GM03348 (cell line): ENCODE measurements at places on chromosomes 4 and X.

- DNase-seq = peak; percentile 76
These were observed 24.0 kb upstream of the MTHFD2L start for GRCh38 chr4:74133786-74134499.

- DNase-seq = no peak
These were observed 16.7 kb upstream of the ANKRD17 start for GRCh38 chr4:73275318-73275654.

GRCh38 chrX:96929036-96929435, 45.3 kb downstream of the RPA4 start:
- no peak for DNase-seq

- no peak for DNase-seq
These were observed 15.2 kb downstream of the ADGRG2 start for GRCh38 chrX:19107035-19107434.

GRCh38 chrX:51332188-51332942, at the start of gene NUDT10:
NUDT10 (plus strand) TSS chrX:51332822; CDS start chrX:51332966, 144 bp downstream.
- peak; percentile 46 for DNase-seq

DNA sequence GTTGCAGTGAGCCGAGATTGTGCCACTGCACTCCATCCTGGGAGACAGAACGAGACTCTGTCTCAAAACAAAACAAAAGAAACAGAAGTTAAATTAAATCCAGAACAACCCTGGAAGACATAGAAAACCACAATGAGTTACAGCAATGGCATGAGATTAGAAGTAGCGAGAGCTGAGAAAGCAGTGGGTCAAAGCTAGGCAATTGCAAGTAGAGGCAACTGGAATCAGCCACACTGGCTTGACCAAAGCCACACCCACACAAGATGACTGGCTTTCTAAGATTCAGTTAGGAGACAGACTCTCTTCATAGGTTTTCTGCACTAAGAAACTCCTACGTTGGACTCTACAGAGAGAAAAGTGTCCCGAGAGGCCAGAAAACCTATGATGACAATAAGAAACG, 443.0 kb downstream of the GPM6A start:
- peak; percentile 33 for DNase-seq

- peak; percentile 9 for DNase-seq
These were observed 710.7 kb upstream of the FAM241A start for GRCh38 chr4:111434586-111434985.

- no peak for DNase-seq
These were observed 37.9 kb downstream of the RAP2C start for GRCh38 chrX:132181364-132181763.

- no peak for DNase-seq
These were observed 9.1 kb upstream of the TMSB15B start for GRCh38 chrX:103953353-103953752.

- no peak for DNase-seq
These were observed 6.5 kb downstream of the DMD start for GRCh38 chrX:33204889-33205288.

GRCh38 chr4:18608908-18609533, 587.5 kb upstream of the LCORL start:
- no peak for DNase-seq

DNA sequence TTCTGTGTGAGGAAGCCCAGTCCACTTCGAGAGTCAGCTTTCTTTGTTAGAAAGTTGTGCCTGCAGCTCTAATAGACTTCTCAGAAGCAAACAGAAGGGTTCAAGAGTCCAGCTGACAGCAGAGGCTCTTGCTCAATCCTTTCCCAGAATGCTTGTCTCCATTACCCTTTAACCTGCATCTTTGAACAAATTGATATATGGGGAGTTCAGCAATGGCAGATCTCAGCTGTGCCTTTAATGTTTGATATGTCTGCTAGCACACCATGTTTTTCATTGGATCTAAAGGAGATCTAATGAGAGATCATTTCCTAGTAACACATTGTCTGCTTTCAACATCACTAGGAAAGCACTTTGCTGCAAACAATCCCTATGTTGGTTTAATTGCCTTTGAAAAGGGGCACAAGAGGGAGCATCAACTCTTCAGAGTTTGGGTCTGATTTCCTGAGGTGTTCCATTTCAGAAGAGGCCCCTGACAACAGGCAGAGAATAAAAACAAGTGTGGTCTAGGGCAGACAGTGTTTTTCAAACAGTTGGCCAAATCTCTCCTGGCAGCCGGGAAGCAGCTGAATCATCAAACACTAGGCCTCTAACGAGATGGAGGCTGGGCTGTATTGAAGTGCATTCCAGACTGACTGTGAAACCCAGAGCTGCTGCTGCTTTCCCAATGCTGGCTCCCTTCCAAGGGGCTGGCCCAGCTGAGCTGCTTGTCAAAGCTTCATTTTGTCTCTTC, 55.5 kb downstream of the LUZP4 start:
- peak; percentile 81 for DNase-seq

GRCh38 chrX:39613997-39614679, 483.6 kb downstream of the BCOR start:
- no peak for DNase-seq

- DNase-seq = no peak
These were observed 13.3 kb downstream of the ACOX3 start for GRCh38 chr4:8427262-8427661.

DNA sequence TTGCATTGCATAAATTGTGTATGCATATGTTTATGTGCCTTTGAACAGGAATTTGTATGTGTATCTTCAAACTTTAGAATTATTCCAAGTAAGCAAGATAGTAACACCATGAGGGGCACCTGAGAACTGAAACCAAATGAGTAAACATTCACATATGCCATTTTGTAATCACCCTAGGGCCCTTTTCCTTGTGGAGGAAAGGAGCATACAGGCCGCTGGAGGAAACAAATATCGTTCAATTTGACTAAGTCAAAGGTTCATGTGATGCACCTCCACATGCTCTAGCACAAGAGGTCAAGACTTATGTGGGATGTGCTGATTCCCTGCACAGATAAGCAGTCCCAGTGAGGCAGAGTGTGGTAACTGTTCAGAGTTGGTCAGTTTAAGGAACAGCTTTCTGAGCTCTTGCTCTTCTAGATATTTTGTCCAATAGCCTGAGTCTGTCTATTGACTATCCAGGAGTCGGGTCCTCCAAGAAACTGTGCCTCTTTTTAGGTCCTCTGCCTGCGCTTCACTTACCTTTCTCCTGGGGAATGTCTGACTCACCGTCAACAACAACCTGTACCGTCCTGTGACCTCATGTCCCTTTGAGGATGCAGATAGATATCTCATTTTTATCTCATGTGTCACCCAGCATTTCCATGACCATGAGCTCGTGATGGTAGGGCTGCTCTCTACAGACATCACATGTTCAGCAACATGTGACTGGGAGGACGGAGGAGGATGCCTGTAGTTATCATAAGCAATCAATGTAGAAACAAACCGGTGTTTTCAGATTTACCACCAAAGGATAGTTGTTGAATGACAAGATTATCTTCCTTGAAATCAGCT, 196.9 kb downstream of the NWD2 start:
- DNase-seq = no peak

- DNase-seq = no peak
These were observed 9.5 kb downstream of the UBQLN2 start for GRCh38 chrX:56572975-56573374.

DNA sequence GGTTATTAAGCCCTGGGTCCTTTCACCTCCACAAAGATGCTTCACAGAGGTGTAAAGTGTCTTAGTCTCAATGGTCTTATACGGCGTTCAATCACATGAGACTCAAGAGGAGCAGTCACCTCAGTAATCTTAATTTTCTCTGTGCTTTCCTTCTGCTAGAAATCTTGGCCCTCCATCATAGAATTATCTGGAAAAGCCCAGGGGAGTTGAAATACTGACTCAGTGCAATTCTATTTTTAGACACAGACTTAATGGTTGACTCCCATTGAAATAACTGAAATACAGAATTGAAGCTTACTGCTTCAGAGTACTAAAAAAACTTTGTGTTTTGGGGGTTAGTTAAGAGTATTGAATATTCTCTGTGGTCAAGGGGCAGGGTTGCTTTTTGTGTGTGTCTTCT, 94.5 kb upstream of the IL15 start:
- peak; percentile 53 for DNase-seq

- no peak for DNase-seq
These were observed 51.5 kb upstream of the TBC1D9 start for GRCh38 chr4:140807491-140808252.

DNA sequence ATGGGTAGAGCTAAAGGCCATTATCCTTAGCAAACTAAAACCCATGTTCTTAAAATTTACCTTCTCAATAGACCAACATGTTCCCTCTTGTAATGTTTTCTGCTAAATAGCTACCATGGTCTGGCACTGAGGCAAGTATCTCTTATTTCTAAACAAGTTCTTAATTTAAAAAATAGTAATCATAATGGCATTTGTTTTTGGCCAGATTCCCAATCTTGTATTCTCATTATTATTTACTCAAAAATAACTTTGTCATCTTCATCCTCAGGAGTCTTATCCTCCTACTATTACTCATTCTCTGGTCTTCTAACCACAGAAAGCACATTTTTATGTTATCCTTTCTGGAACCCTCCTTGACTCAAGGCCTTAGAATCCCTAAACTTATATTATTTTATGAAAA, 931.2 kb downstream of the CCSER1 start:
- DNase-seq = no peak

DNA sequence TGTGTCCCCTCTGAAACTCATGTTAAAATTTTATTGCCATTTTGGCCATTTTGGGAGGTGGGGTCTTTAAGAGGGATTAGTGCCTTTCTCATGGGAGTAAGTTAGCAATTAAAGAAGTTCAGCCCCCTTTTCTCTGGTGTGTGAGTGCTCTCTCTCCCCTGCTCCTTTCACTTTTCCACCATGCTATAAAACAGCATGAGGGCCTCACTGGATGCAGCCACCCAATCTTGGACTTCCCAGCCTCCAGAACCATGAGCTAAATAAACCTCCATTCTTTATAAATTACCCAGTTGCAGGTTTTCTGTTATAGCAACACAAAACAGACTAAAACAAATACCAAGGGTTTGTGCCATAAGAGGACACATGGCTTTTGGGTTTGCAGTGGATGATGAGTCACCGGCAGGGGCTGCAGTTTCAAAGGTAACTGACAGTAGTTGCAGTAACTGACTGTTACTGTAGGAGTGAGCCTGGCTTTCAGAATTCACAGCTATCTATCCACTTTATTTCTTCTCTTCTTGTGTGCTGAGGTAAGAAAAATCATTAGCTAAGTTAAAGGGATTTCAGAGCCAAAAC, 121.5 kb downstream of the PPEF1 start:
- no peak for DNase-seq

DNA sequence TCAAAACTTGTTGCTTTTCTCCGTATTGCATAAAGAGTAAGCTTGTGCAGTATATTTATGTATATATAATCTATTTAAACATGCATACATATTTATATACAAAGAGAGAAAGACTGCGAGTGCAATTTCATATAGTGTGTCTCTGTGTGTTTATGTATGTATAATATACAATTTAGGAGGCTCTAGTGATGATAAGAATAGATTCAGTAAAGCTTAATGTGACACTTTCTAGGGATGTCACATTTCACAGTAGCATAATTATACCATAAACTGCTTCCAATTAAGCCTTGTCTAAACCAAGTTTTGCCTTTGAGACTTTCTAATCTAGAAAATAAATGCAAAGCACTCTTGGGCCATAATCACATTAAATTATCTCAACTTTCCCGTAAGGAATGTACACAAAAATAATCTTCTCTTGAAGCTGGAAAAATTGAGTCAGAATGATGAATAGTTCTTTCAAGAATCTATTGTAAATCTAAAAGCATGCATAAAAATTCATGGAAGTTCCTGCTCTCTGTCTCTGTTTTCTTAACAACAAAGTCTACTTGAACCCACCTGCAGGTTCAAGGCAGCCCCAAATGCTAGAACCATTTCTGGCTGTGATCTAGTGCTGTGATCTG, 114.1 kb upstream of the NPY2R start:
- DNase-seq = no peak

- no peak for DNase-seq
These were observed 2108.9 kb upstream of the TENM3 start for GRCh38 chr4:180134091-180134866.

DNA sequence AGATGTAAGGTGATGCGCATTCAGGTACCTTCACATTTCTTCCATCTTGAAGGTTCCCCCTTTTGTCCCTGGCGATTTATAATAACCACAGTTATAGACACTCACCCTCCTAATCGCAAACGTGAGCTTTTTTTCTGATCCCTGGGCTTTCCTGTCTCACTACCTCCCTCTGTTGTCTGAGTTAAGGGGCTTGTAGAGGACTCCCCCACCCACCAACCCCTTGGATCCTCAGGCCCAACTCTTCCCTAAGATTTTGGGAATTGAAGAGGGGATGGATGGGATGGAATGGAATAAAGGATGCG, 1.4 kb downstream of the CNKSR2 start:
- no peak for DNase-seq

GRCh38 chr4:95283320-95283719, 265.5 kb downstream of the UNC5C start:
- DNase-seq = no peak

- no peak for DNase-seq
These were observed 502.0 kb downstream of the GBA3 start for GRCh38 chr4:23194751-23195150.

- no peak for DNase-seq
These were observed 169.4 kb downstream of the GLUD2 start for GRCh38 chrX:121216641-121217374.

- DNase-seq = no peak
These were observed 148.1 kb upstream of the GATB start for GRCh38 chr4:151908734-151909497.

DNA sequence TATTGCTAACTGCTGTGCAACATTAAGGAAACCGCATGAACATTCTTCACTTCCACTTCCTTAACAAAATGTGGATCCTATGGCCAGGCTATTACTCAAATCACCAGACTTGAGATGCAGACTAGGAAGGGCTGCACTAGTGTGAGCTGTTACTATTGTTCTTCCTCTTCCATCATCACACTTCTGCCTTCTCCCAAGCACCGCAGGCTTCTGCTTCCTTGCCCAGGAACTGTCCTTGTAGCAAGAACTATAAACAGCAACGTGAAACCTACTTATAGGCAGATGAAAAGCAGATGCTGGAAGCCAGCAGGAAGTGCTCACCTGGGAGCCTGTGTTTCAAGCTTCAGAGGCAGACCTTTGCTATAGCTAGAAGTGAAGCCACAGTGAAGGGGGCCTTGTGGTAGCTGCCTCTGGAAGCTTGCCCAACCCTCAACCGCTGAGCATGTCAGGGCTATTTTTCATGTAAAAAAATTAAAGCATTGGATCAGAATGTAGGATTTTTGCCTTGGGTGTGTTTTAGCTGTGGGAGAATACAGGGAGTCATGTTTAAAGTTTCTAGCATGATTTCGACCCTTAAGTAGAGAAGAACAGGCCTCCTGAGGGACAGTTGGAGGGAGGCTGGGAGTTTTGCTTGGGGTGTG, 43.9 kb downstream of the CLNK start:
- no peak for DNase-seq

DNA sequence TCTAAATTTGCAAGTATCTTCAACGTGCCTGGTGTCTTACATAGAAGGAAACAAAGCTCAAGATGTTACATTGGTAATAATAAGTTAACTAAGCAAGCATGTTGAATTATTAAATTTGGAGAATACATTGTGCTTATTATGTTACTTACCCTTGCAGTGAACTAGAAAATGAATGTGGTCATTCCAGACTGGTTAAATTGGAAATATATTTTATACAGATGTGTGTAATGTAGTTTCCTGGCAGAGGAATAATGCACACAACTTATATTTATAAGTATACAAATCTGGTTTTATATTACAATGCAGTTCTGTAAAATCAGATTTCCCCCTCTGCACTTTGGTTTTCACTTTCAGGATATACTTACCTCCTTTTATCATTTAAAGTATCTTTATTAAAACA, 159.9 kb upstream of the SLIT2 start:
- DNase-seq = no peak
